Caco-2 (cell line): ENCODE measurements at places on chromosomes 4 and X.

- DNase-seq: no peak
These were observed 257.0 kb downstream of the ASMT start for GRCh38 chrX:1871887-1872286.

GRCh38 chr4:8831221-8832112, 40.2 kb downstream of the HMX1 start:
- DNase-seq: peak; percentile 13

DNA sequence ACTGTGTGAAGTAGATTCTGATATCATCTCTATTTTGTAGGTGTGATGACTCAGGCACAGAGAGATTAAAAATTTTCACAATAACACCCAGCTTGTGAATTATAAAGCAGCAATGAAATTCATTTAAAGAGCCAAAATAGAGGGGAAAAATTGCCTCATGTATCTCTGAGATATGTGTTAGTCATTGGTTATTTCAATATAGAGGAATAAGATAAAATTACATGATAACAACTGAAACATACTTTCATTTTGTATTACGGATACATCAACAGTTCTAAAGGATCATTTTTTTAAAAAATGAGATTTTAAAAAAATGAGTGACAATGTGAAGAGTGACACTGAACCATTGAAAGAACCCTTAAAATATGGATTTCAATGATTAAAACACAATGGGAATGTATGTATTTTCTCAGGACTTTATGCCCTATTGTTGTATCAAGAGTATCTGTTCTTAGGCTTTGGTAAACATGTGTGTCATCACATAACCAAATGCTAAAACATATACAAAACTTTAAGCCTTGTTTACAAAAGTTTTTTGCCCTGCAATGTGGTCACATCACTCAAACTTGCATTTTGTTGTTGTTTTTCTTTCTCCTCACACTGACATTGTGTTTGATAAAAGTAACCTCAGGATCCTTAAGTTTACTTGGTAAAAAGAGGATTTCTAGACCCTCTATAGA, 221.3 kb downstream of the ANTXR2 start:
- no peak for DNase-seq

DNA sequence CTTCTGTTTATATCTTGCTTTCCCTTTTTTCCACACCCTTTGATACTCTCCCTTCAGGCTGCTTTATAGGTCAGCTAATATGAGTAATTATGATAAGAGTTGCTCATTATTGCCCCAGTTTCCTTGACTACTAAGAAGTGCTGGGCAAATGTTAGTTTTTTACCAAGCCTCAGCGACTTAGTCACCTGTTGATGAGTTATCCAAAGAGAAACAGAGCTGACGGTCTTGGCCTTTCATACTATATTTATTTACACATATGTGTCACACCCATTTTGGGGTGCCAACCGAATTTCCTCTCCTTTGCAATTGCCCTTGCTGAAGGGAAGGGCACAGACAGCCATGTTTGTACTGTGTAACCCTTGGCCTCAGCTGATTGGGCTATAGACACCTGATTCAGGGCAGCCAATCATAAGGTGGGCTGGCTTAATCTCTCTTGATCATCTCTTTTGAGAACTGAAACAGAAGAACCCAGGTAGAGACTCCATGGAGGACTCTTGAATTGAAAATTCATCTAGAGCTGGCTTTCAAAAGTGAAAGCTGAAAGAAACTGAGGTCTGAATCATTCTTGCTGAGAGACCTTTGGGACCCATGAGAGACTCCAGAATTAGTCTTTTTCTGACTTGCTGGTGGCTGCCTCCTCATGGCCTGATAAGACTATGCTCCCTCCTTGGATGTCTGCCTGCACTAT, 111.7 kb upstream of the RPS6KA3 start:
- peak; percentile 51 for DNase-seq
